8988T (cell line): ENCODE measurements at places on chromosomes 2 and 18.

- DNase-seq, result no peak
Measured at GRCh38 chr18:79026491-79026890, 42.7 kb upstream of the ATP9B start.

DNA sequence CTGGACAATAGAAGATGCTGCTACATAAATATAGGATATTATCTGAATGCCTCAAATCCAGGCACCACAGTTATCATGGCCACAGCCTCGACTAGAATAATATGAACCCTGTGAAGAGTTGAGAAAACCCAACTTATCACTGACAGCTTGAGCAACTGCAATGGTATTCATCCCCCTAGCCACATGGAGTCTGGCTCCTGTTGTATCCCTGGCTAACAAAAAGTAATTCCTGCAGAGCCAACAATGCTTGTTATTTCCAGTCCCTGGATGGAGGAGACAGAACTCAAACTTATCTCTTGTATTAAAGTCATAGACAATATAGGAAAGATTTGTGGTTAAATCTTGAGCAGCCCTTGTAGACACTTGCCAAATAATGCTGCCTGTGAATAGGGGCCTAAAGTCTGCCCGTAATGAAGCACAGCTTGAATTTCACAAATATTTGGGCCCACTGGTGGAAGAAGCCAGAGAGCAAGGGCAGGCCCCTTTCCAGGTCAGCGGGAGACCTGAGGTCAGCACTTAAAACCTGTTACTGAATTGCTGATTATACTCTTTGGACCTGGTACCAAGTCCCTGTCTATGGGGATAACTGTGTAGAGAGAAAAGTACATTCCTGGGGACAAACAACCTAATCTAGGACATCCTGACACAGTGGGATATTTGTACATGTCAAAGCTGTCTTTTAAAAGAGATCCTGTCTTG is 28.4 kb upstream of the SUCLG1 start:
- DNase-seq, result no peak

DNA sequence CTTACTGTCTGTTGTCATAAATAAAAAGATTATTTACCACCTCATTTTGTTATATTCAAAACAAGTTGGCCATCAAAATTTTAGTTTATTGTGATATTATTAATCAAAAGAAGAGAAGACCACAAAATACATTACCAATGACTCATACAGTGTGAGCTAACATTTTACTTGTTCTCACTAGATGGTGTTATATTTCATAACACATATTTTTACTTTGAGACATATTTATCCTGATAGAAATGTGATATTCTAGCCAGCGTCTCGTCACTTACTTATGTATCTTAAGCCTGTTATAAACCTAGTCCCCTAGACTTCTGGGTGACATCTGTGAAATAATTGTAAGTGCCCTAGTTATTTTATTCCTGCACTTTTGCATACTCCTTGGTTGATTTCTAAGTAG is 263.2 kb downstream of the CDH7 start:
- DNase-seq, result no peak

DNA sequence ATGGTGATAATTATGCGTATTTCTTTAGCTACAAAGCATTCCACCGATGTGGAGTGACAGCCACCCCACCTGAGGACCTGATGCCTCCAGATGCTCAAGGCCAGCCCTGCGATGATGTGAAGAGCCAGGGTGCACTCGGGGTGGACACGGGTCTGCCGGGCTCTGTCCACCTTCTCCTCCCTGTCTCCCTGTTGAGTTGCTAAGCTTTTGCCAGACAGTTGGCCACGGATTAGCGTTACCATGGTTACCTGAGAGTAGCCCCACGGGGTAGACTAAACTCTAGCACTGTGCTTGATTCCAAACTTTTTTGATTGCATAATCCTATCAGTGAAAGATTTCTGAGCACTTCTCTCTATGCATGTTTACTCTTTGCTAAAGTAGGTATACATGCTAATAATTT is 86.2 kb downstream of the SMIM21 start:
- no peak for DNase-seq

- no peak for DNase-seq
Measured at GRCh38 chr18:9577361-9577760, 37.0 kb downstream of the PPP4R1 start.

- no peak for DNase-seq
Measured at GRCh38 chr2:127568128-127568527, 32.6 kb downstream of the MYO7B start.

DNA sequence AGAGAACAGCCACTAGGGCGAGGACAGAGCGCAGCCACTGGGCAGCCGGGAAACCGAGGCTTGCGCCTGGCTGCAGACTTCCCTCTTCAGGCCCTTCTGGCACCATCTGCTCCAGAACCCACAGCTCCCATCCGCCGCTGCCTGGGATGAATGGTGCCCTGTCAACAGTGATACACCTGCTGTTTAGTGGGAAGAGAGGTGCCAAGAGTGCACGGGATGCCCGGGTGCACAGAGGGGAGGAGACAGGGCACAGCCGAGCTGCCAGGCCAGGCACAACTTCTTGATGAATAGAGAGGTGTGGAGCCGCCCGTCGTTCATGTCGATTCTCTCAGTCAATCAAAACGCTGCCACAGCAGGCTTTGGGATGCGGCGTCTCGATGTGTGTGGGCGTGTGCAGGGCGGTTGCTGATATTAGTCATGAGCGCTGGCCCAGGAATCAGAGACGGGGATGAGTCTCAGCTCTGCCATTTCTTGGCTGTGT is 39.5 kb downstream of the RRM2 start:
- DNase-seq, result no peak

DNA sequence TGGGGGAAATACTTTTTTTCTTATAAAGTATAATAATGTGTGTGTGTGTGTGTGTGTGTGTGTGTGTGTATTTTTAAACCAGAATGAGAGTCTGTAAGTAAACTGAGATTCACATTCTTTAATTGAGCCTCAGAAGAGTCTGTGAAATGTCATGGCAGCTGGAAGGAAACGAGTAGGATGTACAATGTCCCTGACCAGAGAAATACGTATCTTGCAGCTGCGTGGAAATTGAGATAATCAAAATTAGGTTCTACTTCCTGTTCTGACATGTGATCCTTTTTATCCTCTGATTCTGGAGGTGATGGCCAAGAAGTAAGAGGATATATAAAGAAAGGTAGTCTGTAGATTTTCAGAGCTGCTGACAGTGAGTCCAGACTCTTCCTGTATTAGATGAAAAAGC is 50.0 kb downstream of the SH3RF3 start:
- no peak for DNase-seq
